Kidney (tissue), 22 donors: ENCODE measurements at places on chromosomes 5 and 9. TPM values are rescaled to one million over a fixed set of nuclear protein-coding genes. Genes with fewer than 3 reads are reported as not detected.
A peak's percentile ranks its signal among the peaks of the same experiment; 100 is the strongest.

DNA sequence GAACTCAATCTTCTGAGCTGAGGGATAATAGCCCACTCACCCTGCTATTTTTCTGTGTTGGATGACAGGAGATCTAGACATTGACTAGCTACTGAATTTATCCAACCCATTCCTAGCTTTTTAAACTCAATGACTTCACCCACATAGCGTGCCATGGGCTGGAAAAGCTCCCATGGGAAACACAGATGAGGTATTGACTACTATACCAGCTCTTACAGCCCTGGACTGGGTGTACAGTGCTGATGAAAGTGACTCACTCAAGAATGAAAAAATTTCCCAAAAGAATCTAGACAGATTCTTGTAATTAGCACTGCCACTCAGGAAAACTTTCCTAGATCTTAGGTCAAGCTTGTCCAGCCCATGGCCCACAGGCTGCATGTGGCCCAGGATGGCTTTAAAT is 72.7 kb upstream of the NREP start:
- DNase-seq, result no peak

The NOL6 gene
- polyA plus RNA-seq, result 10.8 TPM

DNA sequence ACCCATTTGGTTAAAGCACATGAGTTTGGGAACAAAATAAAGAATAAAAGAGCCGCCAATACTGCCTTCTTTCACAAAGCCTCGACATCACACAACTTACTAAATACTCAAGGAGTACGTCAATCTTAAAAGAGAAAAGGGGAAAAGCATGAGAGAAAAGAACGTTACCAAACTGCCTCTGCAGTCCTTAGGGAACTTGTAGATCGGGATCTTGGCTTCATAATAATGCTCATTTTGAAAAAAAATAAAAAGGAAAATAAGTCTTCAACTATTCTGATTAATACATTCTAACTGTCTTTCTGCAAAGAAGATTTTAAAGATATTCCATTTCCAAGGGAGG is 618.4 kb downstream of the PDE4D start:
- peak; percentile 27 for DNase-seq

The SLC6A3 gene
- 0.09 TPM for polyA plus RNA-seq

The OR1J2 gene
- not detected for polyA plus RNA-seq

DNA sequence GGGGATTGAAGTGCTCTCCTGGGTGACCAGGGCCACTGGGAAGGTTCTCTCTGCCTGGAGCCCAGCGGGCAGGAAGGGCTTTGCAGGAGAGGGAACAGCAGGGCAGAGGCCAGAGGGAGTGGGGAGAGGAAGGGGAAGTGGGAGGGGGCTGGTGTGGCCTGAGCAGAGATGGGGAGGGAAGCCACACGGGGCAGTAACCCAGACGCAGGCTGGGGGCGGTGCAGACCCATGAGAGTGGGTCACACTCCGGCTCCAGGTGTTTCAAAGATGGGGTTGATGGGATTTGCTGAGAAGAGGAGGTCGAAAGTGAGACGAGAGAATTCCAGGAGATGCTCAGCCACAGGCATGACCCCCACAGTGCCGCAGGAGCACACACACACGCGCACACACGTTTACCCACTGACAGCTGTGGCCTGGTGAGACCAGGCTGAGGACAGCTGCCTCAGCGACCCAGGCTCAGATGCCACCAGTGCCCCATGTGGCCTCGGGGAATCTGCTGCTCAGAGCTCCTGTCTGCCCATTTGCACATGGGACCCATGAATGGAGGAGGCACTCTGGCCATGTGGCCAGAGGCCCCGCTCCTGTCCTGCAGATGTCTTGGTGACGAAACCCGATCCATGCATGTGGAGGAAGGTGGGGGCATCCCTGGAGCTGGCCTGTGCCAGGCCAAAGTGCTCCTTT is 32.7 kb upstream of the FCN2 start:
- DNase-seq, result no peak

DNA sequence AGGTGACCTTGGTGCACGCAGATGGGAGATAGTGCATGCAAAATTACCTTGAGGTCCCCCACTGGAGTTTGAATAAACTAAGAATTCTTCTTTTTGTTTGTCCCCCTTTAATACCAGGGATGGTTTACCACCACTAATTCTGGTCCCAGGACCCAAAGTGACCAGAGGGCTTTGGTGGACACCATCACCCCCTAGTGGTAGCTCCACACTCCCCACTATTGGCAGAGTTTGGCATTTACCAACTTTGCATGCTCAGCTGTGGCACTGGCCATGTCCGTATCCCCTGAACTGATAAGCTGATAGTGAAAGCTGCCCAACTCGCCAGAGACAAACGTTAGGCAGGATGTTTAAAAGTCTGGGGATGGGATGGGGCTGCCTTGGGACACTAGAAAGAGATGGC is 3.3 kb downstream of the ASTN2 start:
- peak; percentile 70 for DNase-seq

The F2RL2 gene
- 0.32 TPM for polyA plus RNA-seq

The KCNIP1 gene
- polyA plus RNA-seq, result 3.1 TPM

- DNase-seq, result no peak
Measured at GRCh38 chr5:160693831-160694465, 158.1 kb downstream of the ATP10B start.

DNA sequence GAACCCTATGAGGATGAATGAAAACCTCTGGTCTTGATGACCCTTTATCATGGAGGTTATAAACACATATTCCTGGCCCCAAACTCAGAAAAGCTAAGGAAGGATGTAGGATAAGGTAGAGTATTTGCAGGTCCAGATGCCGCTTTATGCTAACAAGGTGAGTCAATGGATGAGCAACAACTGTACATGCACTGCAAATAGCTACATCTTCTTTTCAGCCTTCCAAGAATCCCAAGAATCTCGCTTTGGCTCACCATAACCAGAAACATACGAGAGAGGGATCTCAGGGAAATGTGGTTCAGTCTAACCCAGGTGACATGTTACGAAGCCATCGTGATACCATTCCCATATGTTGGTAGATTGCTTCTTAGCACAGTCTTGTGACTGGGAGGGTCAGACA is 152.3 kb upstream of the ANKH start:
- DNase-seq, result no peak

DNA sequence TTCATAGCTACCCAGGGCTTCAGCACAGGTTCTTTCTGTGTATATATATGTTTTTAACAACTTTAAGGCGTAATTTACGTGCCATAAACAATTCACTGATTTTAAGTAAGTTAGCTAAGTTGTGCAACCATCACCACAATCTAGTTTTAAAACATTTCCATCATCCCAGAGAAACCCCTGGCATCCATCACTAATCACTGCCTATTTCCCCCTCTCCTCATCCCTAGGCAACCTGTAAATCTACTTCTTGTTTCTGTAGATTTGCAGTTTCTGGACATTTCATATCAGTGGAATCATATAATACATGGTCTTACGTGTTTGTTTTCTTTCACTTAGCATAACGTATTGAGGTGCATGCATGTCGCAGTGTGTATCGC is 291.4 kb downstream of the FANCC start:
- no peak for DNase-seq
